ENCODE measurements at places on chromosomes 1 and 21. TPM values are rescaled to one million over a fixed set of nuclear protein-coding genes. Genes with fewer than 3 reads are reported as not detected.

GRCh38 chr1:172950528-172950927, 100.2 kb downstream of the TNFSF18 start:
- no peak overlapping the region for H3K27ac ChIP-seq
- no peaks in the 10 kb centered on the region for H3K4me1 ChIP-seq
- H3K27me3 ChIP-seq, result no peaks in the 10 kb centered on the region
- no peaks in the 10 kb centered on the region for H3K36me3 ChIP-seq
- no peak for DNase-seq

DNA sequence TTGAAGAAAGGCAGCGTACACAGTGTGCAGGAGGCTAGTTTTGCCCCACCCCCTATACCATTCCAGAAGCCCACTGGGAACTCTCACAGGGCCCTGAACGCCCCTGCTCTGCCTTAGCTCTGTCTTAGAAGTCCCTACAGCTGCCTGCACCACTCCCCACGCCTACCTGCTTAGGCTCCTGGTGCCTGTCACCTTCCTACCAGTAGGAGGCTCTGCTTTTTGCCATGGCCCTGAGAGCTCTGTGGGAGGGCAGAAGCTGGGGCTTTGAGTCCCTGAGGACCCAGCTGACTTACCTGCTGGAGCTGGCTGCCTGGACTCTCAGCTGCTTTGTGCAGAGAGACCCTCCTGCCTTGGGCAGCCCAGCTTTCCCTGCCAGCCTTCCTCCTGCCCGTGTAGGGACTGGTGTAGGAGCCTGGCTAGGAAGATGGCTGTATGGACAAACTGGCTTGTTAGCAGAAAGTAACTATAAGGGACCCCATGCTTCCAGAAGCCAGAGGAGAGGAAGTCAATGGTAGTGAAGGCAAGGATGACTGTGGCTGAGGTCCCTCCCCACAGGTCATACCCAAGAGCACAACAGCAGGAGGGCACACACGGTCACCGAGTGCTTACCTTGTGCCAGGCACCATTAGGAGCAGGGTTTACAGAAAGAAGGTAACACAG, 9.8 kb upstream of the CELSR2 start:
- H3K27me3 ChIP-seq, result no peaks in the 10 kb centered on the region
- no peak overlapping the region for H3K4me3 ChIP-seq
- no peak for DNase-seq
- peaks cover 47% of the 10 kb centered on the region for H3K36me3 ChIP-seq
- peak overlapping the region; percentile 2 for H3K27ac ChIP-seq
- peaks cover 12% of the 10 kb centered on the region for H3K4me1 ChIP-seq

- no peaks in the 10 kb centered on the region for H3K27me3 ChIP-seq
- no peak overlapping the region for H3K27ac ChIP-seq
- H3K36me3 ChIP-seq, result no peaks in the 10 kb centered on the region
- DNase-seq, result no peak
Observed at GRCh38 chr1:117780687-117781475, 148.5 kb downstream of the GDAP2 start.

GRCh38 chr1:91345395-91346005, 59.1 kb downstream of the HFM1 start:
- H3K4me1 ChIP-seq, result no peaks in the 10 kb centered on the region
- no peaks in the 10 kb centered on the region for H3K36me3 ChIP-seq
- H3K4me3 ChIP-seq, result no peak overlapping the region
- DNase-seq, result no peak

GRCh38 chr1:35287807-35288640, 19.5 kb downstream of the ZMYM4 start:
- peaks cover under 1% of the 10 kb centered on the region for H3K36me3 ChIP-seq
- DNase-seq, result no peak
- peaks cover 13% of the 10 kb centered on the region for H3K4me1 ChIP-seq
- H3K4me3 ChIP-seq, result no peak overlapping the region

DNA sequence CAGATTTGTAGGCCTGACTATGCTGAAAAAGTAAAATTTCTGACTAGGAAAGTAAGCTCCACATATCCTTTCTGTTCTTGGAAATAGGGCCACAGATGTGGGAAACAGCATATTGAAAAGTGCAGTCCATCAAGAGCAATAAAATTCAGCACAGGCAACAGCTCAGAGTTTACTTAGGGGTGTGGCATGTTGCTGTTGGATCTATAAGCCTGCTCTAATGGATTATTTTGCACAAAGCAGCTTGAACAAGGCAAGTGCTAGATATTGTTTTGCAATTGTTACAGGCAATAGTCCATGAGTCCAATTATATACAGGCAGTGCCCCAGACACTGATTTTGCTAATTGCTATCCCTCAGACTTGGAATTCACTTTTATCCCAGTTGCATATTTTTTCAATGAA, 289.8 kb upstream of the SNX7 start:
- H3K4me1 ChIP-seq, result no peaks in the 10 kb centered on the region
- DNase-seq, result no peak
- H3K36me3 ChIP-seq, result no peaks in the 10 kb centered on the region
- no peak overlapping the region for H3K27ac ChIP-seq

DNA sequence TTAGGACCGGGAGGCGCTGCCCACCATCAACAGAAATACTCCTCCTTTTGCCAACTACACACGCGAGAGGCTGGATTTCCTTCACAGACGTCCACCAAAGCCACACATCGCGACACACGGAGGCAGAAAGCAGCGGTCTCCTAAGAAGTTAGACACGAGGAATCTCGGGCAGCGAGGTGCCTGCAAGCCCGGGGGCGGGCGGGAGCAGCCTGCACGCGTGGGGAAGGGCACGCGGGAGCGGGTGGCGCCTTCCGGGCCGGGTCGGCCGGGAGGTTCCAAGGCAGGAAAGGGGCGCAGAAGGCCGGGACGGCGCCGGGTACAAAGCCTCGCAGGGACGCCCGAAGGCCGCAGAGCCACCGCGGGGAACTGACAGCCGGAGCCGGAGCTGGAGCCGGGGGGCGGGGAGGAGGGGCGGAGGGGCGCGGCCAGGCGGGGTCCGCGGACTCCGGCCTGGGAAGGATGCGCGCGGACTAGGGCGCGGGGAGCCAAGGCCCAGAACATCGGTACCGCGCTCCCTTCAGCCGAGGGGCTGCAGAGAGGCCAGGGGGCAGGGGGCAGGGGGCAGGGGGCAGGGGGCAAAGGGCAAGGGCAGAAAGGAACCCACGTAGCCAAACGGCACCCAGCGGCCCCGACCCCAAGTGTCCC, 722 bp downstream of the NPHP4 start:
- peak overlapping the region; percentile 99 for H3K4me3 ChIP-seq
- no peaks in the 10 kb centered on the region for H3K36me3 ChIP-seq
- no peaks in the 10 kb centered on the region for H3K27me3 ChIP-seq
- peak overlapping the region; percentile 86 for H3K27ac ChIP-seq

- peaks cover 45% of the 10 kb centered on the region for H3K4me1 ChIP-seq
- H3K36me3 ChIP-seq, result peaks cover 21% of the 10 kb centered on the region
- no peak for DNase-seq
- H3K4me3 ChIP-seq, result no peak overlapping the region
- peak overlapping the region; percentile 34 for H3K27ac ChIP-seq
Observed at GRCh38 chr1:33294071-33295010, 26.6 kb downstream of the A3GALT2 start.

- no peak for DNase-seq
- peaks cover 2% of the 10 kb centered on the region for H3K36me3 ChIP-seq
- H3K27me3 ChIP-seq, result no peaks in the 10 kb centered on the region
- H3K4me1 ChIP-seq, result peaks cover 24% of the 10 kb centered on the region
Observed at GRCh38 chr1:27142464-27142863, 12.5 kb downstream of the SLC9A1 start.

DNA sequence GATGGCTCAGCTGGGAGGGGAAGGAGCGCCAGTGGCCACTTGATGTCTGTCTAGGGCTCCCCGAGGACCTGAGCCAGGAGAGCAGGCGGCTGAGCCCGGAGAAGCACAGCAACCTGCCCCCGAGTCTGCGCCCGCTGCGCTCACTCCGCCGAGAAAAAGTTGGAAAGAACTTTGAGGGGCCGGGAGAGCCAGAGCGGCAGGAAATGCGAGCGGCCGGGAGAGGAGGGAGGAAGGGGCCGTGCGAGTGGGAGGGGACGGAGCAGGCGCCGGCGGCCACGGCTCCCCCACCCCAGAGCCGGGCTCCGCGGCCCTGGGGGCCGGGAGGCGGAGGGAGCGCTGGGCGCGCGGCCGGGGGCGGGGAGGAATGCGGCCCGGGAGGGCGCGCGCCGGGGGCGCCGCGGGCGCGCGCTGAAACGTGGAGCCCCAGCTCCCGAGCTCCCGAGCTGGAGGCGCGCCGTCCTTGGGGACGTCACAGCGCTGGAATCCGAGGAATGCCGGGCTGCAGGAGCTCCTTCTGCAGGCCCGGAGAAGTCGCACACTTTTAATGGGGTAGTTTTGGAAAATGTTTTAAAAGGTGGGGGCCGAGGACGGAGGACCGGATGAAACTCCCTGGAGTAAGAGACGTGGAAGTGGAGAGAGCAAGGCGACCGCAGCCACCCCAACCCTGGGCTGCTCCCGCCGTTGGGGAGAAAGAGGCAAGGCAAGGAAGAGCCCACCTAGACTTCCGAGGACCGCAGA, at the start of gene PTPN14:
Gene PTPN14, minus strand, starts transcription at position 167 of the 738 bp plus-strand sequence. CDS start 86,799 bp downstream, outside the sequence.
- H3K27me3 ChIP-seq, result no peaks in the 10 kb centered on the region
- H3K4me1 ChIP-seq, result peaks cover 45% of the 10 kb centered on the region
- H3K36me3 ChIP-seq, result no peaks in the 10 kb centered on the region
- H3K4me3 ChIP-seq, result peak within 1 kb of the TSS; percentile 92

DNA sequence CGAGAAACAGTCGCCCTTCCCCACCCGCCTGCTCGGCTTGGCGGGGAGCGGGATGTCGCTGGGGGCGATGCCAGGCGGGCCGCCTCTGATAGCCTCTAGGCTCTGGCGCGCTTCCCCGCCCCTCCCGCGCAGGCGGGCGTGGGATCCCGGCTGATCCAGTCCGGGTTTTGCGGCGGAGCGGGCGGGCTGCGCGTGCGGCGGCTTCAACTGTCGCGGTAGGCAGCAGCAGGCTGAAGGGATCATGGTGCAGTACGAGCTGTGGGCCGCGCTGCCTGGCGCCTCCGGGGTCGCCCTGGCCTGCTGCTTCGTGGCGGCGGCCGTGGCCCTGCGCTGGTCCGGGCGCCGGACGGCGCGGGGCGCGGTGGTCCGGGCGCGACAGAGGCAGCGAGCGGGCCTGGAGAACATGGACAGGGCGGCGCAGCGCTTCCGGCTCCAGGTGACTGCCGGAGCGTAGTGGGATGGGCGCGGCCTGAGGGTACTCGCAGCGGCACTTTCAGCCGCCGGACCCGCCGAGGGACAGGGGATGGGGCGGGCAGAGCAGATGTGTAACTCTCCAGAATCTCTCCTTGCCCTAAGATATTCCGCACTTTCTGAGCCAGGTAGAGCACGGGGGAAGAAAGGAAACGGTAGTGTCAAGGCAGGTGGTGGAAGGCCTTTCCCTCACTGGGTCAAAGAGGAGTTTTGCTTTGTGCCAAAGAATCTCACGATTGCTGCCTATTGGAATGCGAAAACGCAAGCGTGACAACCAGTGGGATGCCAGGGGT, at the start of gene FAAH:
Gene FAAH, plus strand, starts transcription at position 210 of the 764 bp plus-strand sequence. Its CDS starts 32 bp downstream, at position 242.
- H3K27ac ChIP-seq, result no peak within 1 kb of the TSS
- no peaks in the 10 kb centered on the region for H3K27me3 ChIP-seq
- H3K4me3 ChIP-seq, result peak within 1 kb of the TSS; percentile 78
- peaks cover 9% of the 10 kb centered on the region for H3K4me1 ChIP-seq
- DNase-seq, result no peak
- no peaks in the 10 kb centered on the region for H3K36me3 ChIP-seq

GBP6 gene
- not detected for total RNA-seq
